AG09309 (cell line): ENCODE measurements at places on chromosomes 16 and 17.

DNA sequence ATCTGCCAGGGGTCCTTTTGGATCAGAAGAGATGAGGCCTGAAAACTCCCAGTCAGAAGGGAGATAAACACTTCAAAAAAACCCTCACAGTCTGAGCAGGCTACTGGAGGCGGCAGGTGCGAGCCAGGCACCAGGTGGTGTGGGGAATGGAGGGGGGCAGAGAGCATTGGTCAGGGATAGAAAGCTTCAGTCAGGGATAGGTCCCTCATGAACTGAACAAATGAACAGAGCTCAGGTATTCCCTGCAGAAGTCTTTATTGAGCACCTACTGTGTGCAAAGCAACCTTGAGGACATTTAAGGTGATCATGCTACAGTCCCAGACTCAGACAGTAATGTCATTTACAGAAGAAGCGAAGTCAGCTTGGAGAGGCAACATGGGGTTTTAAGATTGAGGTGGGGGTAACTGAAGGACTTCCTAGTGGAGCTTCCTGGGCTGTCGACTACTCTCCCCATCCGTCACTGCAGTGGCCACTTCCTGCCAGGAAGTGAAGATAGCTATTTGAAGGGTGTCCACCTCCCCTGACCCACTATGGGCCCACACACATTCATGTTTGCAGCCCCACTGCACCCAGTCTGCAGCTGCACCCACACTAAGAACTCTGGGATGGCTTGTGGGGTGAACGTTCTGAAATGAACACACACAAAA is 3.2 kb downstream of the KIFC3 start:
- no peak for DNase-seq

- no peak for DNase-seq
These were observed 34.7 kb downstream of the ARSG start for GRCh38 chr17:68325961-68326360.

- DNase-seq: no peak
These were observed 9.2 kb upstream of the TNFRSF13B start for GRCh38 chr17:16980813-16981731.

GRCh38 chr17:58096892-58097291 is 13.7 kb downstream of the DYNLL2 start:
- DNase-seq: no peak

DNA sequence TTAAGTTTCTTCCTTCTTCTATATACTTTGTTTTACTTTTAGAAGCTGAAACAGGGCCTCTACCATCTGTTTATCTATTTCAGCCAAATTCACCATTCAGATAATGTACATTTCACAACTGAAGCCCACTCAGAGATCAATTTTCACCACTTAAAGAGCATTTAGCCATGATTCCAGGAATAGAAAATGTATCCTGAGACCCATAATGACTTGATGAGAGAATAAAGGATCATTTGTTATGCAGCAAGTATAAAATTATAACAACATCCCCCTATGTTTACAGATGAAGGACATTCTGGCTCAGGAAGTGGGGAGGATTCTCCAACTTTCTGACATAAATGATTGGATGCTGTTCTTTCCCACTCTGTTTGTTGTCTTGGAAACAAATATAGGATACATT is 962.1 kb upstream of the EEF2KMT start:
- no peak for DNase-seq

GRCh38 chr17:82837586-82838320 is 2.1 kb downstream of the ZNF750 start:
- no peak for DNase-seq

DNA sequence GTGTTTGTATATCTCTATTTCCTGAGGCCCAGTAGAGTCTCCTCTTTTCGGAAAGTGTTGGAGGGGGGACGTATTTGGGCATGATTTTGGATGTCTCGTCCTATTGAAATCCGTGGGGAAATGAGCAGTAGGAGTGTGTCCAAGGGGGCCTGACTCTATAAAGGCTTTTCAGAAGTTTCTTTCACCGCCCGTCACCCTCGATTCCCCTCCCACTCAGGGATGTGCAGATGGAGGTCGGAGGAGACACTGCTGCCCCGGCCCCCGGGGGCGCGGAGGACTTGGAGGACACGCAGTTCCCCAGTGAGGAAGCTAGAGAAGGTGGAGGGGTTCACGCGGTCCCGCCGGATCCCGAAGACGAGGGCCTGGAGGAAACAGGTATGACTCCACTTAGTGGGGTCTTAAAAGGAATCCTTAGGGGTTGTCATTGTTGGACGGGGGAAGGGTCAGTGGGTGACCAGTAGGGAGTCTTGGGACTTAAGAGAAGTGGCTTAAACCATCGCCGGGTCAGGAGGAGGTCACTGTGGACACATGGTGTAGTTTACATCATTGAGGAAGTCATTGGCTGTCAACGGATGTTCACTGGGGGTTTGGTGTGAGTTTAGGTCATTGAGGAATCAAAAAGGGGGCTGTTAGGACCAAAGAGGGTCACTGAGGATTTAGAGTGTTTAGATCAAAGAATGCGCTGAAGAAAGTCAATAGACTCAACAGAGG is 424 bp downstream of the MON1B start:
- DNase-seq: no peak

- DNase-seq: no peak
These were observed 5.8 kb upstream of the MRPL58 start for GRCh38 chr17:75006653-75007052.

DNA sequence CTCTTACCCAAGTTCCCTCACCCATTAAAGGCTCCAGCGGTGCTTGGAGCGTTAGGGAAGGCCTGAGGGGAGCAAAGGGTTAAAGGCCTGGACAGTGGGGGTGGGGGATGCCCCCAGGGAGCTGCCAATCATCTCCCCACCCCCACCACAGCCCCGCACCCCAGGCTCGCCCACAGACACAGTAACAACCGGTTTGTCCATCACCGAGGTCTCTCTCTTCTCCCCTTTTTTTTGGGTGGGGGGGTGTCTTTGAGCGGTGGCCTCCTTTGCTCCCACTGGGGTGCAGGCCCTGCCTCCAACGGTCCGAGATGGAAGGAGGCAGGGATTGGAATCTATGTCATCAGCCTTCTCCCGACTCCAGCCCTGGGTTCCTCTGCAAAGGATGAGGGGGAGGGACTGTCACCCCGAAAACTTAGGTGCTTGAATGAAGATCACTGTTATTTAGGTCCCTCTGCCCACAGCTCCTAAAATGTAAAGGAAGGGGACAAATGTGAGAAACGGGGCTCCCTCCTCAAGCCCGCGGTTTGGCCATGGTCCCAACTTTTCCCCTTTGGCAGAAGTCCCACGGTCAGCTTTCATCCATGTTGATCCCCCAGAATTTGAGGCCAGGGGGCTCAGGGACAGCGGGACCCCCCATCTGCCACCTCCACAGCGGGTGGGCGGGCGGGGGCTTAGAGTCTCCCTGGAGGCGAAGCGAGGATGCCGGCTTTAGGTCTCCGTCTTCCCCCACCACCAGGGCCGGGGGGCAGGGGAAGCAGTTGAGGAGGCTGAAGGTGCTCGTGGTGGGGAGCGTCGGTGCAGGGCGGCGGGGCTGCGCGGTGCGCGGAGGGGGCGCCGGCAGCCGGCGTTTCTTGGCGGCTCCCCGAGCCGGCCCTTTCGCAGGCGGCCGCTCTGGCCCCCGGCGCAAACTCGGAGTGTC is 1.7 kb downstream of the EPOP start:
- DNase-seq: no peak

DNA sequence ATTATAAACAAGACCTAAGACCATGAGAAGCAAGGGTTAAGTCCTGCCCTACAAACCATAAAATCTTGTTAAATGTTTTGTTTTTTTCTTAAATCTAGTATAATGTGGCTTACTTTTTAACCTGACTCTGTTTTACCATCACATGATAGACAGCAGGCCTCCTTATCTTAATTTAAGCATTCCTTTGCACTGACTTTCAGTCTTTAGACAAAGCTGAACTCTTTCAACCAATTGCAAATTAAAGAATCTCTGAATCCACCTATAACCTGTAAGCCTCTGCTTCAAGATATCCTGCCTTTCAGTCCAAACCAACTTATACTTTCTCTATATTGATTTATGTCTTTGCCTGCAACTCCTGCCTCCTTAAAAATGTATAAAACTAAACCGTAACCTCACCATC is 478.5 kb downstream of the GRIN2A start:
- no peak for DNase-seq

DNA sequence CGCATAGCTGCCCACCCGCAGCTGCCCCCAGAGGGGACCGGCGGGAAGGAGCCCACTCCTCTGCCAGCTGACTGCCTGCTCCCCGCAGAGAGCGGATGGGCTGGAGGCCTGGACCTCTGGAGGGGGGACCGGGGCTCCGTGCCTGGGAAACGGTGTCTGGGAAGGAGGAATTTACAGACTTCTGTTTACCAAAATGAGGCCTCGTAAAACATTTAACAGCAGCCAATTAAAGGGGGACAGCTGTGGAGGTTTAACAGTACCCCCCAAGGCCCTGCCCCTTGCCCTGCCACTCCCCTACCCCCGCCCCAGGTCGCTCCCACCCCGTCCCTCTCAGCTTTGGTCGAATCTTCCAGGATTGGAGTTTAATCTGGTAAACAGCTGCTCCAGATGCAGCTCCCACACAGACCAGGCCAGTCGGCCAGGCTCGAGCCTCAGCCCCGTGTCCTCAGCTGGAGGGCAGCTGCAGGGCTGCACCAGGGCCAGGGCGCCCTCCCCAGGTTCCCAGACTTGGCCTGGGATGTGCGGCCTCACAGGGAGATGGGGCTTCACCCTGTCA is 41.1 kb downstream of the BAHCC1 start:
- DNase-seq: no peak

DNA sequence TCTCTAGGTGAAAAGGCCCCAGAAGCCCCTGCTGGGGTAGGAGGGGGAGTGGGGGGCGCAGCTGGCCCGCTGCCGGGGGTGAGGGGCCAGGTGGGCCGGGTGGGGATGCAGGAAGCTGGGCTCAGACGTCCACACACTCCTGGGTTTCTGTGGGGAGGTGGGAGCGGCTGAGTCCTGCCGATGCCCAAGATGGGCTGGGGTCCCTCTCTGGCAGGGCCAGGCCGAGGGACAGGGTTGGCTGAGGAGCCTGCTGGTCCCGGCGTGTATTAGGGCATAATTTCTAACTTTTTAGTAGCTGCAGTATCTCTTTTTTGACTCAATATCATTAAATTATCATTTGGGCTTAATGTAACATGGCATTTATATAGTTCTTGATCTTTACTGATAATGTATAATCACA is 121.4 kb upstream of the CORO6 start:
- no peak for DNase-seq

- no peak for DNase-seq
These were observed 1.3 kb upstream of the MPG start for GRCh38 chr16:76535-77272.

DNA sequence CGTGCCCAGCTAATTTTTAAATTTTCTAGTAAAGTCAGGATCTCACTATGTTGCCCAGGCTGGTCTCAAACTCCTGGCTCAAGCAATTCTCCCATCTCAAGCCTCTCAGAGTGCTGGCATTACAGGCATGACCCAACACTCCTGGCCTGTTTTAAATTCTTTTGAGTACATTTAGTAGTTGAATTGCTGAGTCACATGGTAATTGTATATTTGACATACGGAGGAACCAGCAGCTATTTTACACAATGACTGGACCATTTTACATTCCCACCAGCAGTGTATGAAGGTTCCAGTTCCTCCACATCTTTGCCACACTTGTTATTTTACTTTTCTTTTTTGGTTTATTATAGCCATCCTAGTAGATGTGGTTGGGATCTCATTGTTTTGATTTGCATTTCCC is 43.6 kb downstream of the RHOT1 start:
- no peak for DNase-seq

GRCh38 chr17:17681187-17681743 is at the start of gene RAI1:
Gene RAI1 (plus strand): TSS chr17:17681458. CDS start chr17:17792949, 111,491 bp downstream.
- DNase-seq: no peak

GRCh38 chr16:2799859-2800226 is 1.6 kb downstream of the PRSS41 start:
- no peak for DNase-seq

DNA sequence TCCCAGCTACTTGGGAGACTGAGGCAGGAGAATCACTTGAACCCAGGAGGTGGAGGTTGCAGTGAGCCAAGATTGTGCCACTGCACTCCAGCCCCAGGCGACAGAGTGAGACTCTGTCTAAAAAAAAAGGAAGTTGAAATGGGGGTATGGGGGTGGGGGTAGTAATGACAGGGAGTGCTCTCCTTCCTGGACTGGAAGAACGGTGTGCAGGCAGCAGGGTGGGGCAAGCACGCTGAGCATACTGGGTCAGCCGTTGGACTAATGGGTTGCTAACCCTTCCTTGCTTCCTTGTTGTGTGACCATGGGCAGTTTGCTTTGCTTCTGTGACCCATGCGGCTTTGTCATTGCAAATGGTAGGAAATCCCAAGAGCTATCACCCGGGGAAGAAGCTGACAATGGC is 16.5 kb downstream of the KATNIP start:
- no peak for DNase-seq

GRCh38 chr16:69179328-69180010 is 7.5 kb upstream of the SNTB2 start:
- DNase-seq: peak; percentile 81

DNA sequence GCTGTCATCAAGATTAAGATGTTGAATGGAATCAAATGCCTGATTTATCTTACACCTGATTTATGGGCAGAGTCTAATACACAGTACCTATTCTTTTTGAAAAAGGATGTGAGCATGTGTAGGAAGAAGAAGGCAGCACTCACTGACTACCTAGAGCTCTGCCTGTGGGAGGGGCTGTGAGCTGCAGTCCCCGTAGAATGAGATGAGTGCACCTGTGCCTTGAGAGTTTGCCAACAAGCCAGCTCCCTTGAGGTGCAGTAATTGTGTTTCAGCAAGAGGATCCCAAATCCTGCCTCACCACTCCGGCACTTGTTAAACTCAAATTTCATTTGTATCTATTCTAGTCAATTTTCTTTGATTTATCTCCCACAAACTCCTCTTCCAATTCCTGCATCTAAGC is 46.0 kb downstream of the CDH11 start:
- DNase-seq: no peak

DNA sequence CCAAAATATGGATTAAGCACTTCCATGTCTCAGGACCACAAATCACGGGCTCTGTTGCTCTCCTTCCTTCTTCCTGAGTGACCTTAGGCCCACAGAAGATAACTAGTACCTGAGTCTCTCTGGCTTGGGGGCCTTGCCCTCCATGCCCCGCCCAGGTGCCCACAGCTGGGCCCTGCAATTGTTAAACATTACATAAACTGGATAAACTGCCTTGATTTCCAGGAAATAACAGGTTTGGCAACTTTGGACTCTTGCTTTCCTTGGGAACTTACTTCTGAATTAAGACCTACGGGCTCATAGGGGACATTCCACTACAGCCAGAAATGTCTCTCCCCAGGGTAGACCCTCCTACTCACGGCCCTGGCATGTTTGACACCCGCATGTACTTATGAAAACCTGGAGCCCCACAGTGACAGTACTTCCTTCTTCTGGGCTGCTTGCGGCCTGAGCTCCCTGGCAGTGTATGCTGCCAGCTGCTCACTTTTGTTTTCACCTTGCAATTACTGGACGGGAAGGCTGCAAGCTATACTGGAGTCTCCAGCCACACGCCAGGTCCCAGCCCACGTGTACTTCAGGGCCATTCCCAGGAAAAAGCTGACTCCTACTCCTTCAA is 2.3 kb upstream of the UBALD2 start:
- no peak for DNase-seq
